Astrocyte (in vitro differentiated cells and primary cell): ENCODE measurements at places on chromosomes 5 and 9. TPM values are rescaled to one million over a fixed set of nuclear protein-coding genes. Genes with fewer than 3 reads are reported as not detected.

- no peaks in the 10 kb centered on the region for H3K27me3 ChIP-seq
- H3K27ac ChIP-seq: no peak overlapping the region
- H3K4me1 ChIP-seq: no peaks in the 10 kb centered on the region
- H3K36me3 ChIP-seq: peaks cover 11% of the 10 kb centered on the region
Measured at GRCh38 chr5:84063041-84063440, 321.6 kb downstream of the EDIL3 start.

Gene IRX2
- total RNA-seq: 6.7 and 7.0 TPM in 2 replicates

Gene FOXI1
- total RNA-seq: not detected in 2 replicates

Gene ACSL6
- 0.07 TPM in 1 of 2 replicates, not detected in the other for total RNA-seq

GRCh38 chr9:12403721-12404120 lies 289.5 kb upstream of the TYRP1 start:
- no peak overlapping the region for H3K27ac ChIP-seq
- no peak overlapping the region for H3K4me3 ChIP-seq
- no peaks in the 10 kb centered on the region for H3K4me1 ChIP-seq
- H3K36me3 ChIP-seq: no peaks in the 10 kb centered on the region
- H3K27me3 ChIP-seq: no peaks in the 10 kb centered on the region

DNA sequence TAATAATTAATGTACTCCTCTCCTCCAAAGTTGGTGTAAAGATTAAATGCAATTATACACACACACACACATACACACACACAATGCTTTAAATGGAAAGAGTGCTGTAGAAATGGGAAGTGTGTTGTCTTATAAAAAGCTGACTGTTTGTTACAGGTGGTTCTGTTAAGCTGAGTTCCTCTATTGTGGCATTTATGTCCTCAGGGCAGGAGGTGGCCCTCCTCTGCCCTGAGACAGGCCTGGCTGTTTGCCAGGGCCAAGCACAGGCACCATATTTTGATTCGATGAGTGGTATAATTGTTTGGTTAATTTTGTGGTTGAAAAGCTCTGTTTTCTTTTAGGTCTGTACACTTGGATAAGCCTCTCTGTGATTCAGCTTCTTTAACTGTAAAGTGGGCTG lies 573.9 kb downstream of the KIF4B start:
- H3K27ac ChIP-seq: no peak overlapping the region
- DNase-seq: no peak
- H3K36me3 ChIP-seq: no peaks in the 10 kb centered on the region
- H3K4me3 ChIP-seq: no peak overlapping the region
- no peaks in the 10 kb centered on the region for H3K27me3 ChIP-seq
- no peaks in the 10 kb centered on the region for H3K4me1 ChIP-seq

- H3K27me3 ChIP-seq: no peaks in the 10 kb centered on the region
- DNase-seq: no peak
- H3K4me3 ChIP-seq: no peak overlapping the region
- H3K27ac ChIP-seq: no peak overlapping the region
- H3K4me1 ChIP-seq: peaks cover 15% of the 10 kb centered on the region
Measured at GRCh38 chr5:159210846-159211245, 1.5 kb upstream of the RNF145 start.

Gene PCDHB11
- 2.1 TPM in 2 replicates for total RNA-seq

GRCh38 chr5:117454716-117455212 lies 880.1 kb upstream of the SEMA6A start:
- DNase-seq: no peak
- H3K4me1 ChIP-seq: no peaks in the 10 kb centered on the region
- no peaks in the 10 kb centered on the region for H3K27me3 ChIP-seq

DNA sequence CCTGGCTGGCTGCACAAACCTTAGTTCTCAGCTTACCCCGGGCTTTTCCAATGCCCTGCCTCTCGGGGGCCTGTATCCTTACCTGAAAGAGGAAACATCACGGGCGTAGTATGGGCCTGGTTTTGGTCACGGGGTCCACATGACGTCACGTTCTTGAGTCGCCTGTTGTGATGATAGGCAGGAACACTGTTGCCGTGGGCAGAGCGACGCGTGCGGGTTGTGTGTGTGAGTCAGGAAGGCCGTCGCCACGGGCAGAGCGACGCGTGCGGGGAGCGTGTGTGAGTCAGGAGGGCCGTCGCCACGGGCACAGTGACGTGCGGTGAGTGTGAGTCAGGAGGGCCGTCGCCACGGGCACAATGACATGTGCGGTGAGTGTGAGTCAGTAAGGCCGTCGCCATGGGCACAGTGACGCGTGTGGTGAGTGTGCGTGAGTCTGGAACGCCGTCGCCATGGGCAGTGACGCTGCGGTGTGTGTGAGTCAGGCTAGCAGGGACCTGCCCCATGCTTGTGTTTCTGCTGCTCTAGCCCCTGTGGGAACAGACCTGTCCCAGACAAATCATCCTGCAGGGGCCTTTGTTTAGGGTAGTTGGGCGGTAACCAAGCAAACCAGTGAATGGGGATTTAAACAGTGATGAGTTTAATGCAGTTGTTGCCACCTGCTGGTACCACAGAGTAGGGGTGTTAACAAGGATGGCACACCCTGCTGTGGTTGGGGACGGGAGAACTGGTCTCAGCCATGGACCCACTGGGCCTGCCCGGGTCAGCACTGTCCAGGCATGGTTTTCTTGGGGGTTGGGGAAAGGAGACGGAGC lies 19.8 kb downstream of the TRIP13 start:
- H3K4me3 ChIP-seq: peak overlapping the region; percentile 27
- H3K36me3 ChIP-seq: peaks cover 10% of the 10 kb centered on the region
- H3K4me1 ChIP-seq: peaks cover 19% of the 10 kb centered on the region
- peaks cover 3% of the 10 kb centered on the region for H3K27me3 ChIP-seq
- H3K27ac ChIP-seq: peak overlapping the region; percentile 97

GRCh38 chr9:93361995-93362394 lies 89.5 kb upstream of the FAM120A start:
- no peak overlapping the region for H3K27ac ChIP-seq
- no peak for DNase-seq
- no peak overlapping the region for H3K4me3 ChIP-seq
- H3K36me3 ChIP-seq: no peaks in the 10 kb centered on the region
- H3K4me1 ChIP-seq: no peaks in the 10 kb centered on the region

Gene UBE2QL1
- total RNA-seq: 0.34 and 0.50 TPM in 2 replicates

DNA sequence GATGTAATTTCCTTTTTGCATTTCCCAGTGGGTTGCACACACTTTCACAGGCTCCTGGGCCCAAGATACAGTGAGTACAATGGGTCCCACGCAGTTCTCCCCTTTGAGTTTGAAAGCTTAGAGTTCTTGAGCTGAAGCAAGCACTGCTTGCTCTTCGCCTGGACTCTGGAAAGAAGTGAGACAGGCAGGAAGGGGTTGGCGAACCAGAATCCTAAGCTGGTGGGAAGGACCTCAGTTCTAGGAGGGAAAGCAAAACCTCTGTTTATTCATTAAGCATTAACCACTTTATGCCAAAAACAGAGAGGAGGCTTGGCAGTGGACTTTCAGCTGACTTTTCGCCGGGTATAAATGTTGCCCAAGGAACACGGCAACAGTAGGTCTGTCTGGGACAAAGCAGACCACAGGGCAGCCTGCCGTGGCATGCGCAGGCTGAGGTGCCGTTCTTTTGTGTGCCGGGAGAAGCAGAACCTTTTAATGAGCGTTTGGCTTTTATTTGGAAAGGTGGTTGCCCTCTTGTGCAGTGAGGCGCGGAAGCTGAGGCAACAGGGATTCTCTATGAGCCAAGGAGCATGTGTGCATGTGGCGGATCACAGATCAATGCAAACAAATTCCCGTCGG lies 239.9 kb upstream of the PANK3 start:
- H3K36me3 ChIP-seq: no peaks in the 10 kb centered on the region
- H3K27me3 ChIP-seq: peaks cover 3% of the 10 kb centered on the region
- H3K4me3 ChIP-seq: no peak overlapping the region
- DNase-seq: no peak
- no peak overlapping the region for H3K27ac ChIP-seq

Gene SMIM32
- total RNA-seq: 0.30 and 0.34 TPM in 2 replicates

GRCh38 chr9:84068872-84069271 lies 88.3 kb downstream of the RMI1 start:
- no peaks in the 10 kb centered on the region for H3K27me3 ChIP-seq
- no peak overlapping the region for H3K27ac ChIP-seq
- DNase-seq: no peak
- H3K36me3 ChIP-seq: no peaks in the 10 kb centered on the region
- H3K4me3 ChIP-seq: no peak overlapping the region
- H3K4me1 ChIP-seq: no peaks in the 10 kb centered on the region

GRCh38 chr5:31378838-31379237 lies 153.1 kb downstream of the DROSHA start:
- no peak overlapping the region for H3K4me3 ChIP-seq
- no peak overlapping the region for H3K27ac ChIP-seq
- DNase-seq: no peak
- H3K4me1 ChIP-seq: peaks cover 3% of the 10 kb centered on the region
- H3K27me3 ChIP-seq: peaks cover 2% of the 10 kb centered on the region
- no peaks in the 10 kb centered on the region for H3K36me3 ChIP-seq

Gene LRRC19
- not detected in 2 replicates for total RNA-seq

DNA sequence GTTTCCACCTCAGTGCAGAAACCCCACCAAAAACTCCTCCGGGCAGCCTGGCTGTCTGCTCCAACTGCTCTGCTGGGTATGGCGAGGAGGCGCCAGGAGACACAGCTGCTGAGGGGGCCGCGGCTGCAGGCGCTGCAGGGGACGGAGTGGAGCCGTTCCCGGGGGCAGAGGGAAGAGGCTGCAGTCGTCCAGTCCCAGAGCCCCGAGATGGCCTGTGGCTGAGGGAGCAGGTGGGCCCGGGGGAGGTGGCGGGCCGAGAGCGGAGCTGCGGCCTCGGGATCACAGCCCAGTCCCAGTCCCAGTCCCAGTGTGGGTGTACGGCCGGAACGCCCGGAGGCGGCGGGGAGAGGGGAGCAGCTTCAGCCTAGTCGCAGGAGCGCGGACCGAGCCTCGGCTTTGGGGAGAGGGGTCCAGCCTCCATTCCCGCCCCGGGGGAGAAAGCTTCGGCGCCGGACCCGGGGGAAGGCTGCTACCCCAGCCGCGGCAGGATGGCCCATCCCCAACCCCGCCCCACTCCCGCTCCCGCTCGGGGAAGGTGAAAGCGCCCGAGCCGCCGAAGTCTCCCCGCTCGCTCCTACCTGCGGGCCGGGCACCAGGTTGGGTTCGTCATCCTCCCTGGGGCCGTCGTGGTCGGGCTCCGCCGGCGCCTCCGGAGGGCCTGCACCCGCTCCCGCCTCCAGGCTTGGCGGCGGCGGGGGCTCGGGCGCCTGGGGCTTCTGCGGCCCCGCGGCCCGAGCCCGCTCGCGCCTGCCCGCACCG lies 513 bp downstream of the FAM193B start:
- peak overlapping the region; percentile 44 for H3K27ac ChIP-seq
- H3K36me3 ChIP-seq: no peaks in the 10 kb centered on the region
- peaks cover 12% of the 10 kb centered on the region for H3K4me1 ChIP-seq

DNA sequence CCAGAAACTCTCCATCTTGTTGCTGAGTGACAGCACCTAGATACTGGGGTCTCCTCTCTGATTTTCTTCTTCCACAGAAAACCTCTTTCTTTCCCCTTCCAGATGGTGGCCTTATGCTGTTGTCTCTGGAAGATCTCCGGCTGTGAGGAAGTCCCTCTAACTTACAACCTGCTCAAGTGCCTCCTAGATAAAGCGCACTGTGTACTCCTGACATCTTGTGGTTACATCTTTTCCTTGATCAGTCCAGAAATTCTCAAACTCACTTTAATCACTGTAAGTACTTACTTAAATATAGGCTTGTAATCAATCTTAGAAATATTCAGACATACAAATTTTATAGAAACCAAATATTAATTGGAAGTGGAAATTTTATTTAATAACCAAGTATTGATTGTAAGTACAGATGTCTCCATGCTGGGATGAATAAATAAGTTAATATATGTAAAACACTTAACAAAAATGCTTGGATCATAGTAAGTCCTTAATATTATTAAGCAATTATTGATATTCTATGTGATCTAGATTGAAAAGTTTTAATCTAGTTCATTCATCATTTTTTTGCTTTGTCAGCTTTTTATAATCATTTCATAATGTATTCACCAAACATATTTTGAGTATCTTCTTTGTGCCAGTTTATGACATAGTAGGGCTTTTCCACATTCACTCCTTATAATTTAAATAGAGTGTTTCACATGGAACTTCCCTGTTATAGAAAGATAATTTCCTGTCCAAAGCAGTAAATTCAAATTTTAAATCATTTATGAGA lies 1381.4 kb upstream of the CDH6 start:
- no peaks in the 10 kb centered on the region for H3K27me3 ChIP-seq
- no peaks in the 10 kb centered on the region for H3K4me1 ChIP-seq
- DNase-seq: no peak
- no peak overlapping the region for H3K27ac ChIP-seq
- H3K4me3 ChIP-seq: no peak overlapping the region

DNA sequence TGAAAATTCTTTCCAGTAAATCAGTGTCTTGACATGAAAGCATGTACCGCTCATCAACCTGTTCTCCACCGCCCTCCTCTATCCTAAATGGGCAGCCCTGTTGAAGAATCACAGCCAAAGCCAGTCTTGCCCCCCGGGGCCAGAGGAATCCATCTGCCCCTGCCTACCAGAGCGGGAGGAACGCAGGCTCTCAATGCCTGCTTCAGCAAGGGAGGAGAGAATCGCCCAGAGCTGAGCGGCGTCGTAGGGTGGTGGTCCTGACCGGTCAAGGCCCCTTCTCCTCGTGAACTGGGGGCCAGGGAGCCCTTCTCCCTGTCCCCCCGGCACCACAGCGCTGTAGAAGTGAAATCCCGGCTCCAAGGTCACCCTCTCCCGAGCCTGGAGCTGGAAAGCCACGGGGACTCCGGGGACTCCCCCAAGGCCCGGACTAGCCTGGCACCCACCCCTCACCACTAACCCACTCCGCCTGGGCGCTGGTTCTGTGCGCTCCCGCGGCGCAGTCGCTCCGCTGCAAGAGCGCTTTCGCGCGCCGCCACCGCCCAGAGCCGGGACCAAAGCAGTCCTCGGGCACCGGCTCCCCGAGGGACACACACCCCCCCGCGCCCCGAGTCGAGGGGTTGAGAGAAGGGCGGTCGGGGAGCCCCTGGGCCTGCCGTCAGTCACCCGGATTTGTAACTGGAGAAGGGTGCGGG lies 718 bp upstream of the TMEM215 start:
- no peaks in the 10 kb centered on the region for H3K4me1 ChIP-seq
- no peaks in the 10 kb centered on the region for H3K36me3 ChIP-seq
- DNase-seq: no peak
- peaks cover 57% of the 10 kb centered on the region for H3K27me3 ChIP-seq
- no peak overlapping the region for H3K27ac ChIP-seq

DNA sequence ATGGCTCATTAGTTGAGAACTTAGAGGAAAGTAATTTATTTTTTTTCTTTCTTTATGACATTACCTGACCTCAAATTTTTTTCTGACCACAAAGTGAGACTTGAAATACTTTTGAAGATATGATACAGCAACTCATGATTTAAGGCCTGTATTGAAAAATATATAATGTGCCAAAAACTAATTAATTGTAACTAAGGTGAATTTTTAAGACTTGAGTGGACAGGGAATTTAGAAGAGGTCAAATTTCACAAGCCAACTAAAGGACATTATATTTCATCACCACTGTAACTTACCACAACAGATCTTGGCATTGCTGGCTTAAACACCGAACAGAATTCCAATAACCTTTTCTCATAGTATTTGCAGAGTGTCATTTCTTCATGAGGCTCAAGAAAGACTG lies 1.8 kb downstream of the CCNH start:
- peak overlapping the region; percentile 98 for H3K27ac ChIP-seq
- peaks cover 41% of the 10 kb centered on the region for H3K36me3 ChIP-seq
- peaks cover 8% of the 10 kb centered on the region for H3K4me1 ChIP-seq
- peak; percentile 97 for DNase-seq

Gene ARID3C
- total RNA-seq: 0.16 and 0.19 TPM in 2 replicates
